ENCODE measurements at places on chromosomes 3 and 15. TPM values are rescaled to one million over a fixed set of nuclear protein-coding genes. Genes with fewer than 3 reads are reported as not detected.

DNA sequence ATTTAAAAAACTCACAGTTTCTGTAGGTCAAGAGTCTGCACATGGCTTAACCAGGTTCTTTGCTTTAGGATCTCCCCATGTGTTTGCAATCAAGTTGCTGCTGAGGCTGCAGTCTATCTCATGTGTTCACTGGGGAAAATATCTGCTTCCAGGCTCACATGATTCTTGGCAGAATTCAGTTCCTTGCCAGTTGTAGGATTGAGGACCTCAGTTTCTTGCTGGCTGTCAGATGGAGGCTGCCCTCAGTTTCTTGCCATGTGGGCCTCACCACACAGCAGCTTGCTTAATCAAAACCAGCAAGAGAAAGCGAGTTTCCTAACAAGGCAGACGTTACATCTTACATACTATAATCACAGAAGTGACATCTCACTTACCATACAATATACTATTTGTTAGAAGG is 10.0 kb upstream of the TBC1D5 start:
- no peak for DNase-seq

GRCh38 chr3:175940243-175940642 is 1081.1 kb downstream of the NAALADL2 start:
- no peak for DNase-seq

DNA sequence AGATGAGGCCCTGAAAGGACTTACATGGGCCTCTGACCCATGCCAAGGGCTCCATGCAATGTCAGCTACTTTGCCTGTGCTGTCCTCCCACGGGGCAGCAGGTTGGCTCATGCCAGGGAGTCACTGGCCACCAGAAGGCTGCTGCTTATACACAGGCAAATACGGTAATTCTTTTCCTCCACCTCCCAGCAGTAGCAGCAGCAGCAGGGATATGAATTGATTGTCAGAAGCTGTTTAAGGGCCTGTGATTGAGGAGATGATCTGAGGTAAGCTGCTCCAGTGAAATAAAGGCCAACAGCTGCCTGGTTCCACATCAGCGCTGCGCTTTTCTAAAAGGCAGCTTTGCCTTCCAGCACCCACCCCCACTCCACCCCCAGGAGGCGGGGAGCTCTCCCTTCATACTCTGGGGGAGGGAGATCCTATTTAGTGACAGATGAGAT is 250.5 kb downstream of the SHQ1 start:
- no peak for DNase-seq

DNA sequence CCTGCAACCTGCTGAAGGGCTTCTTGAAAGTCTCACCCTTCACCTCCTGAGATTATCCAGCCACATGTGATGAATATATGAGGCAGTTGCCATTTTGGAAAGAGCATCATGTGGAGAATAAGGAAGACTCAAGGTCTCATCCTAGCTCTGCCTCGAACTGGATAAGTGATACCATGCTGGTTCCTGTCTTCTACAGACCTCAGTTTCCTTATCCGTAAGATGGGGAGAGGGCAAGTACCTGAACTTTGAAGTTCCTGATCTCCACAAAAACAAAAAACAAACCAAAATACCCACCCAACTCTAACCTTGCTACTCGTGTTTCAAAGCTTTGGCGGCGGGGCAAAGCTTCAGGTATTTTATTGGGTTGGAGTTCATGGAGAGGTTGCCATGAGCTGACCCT is 31.5 kb upstream of the ITGA11 start:
- no peak for DNase-seq

The LDHAL6B gene
- not detected for total RNA-seq
